Adrenal gland (tissue), 19 donors: ENCODE measurements at places on chromosomes 11 and 22.
A peak's percentile ranks its signal among the peaks of the same experiment; 100 is the strongest.

DNA sequence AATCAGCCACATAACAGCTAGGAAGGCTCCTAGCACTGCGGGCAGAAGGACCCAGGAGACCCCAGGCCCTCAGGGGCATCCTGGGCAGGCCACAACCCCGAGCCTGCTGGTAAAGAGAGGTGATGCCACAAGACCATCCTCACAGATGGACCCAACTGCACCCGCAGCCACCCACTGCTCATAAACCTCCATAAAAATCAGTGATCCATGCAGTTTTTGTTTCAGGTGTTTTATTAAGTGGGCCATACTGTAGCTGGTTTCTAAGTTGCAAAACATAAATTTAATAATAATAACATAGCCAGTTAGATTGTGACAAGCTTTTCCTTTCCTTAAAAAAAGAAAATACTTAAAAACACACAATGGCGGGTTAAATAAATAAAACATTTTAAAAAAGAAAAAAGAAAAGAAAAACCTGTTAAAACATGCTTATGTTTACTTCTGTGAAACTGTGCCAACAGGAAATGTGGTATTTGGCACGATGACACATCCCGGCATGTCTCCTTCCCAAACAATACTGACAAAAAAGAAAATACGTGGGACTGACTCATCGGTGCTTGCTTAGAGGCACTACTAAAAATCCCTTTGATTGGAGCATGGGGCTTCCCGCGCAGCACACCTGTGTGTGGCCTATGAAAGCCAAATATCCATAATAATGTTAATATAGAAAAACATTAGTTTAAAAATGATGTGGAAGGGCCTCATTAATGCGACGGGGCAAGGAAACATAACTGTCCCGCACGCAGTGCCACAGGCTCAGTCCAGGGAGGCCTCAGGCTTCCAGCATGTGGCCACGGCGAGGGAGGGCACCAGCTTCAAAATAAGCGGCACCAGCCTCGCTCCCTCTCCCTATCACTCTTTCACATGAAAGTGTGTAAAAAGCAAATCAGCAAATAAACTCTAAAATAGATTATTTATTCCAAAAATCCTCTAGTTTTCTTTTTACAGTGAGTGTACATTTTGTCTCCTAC, 47.5 kb upstream of the SCUBE2 start:
- peak overlapping the region; percentile 79 for H3K27ac ChIP-seq
- no peak overlapping the region for H3K4me3 ChIP-seq
- DNase-seq: peak; percentile 60

DNA sequence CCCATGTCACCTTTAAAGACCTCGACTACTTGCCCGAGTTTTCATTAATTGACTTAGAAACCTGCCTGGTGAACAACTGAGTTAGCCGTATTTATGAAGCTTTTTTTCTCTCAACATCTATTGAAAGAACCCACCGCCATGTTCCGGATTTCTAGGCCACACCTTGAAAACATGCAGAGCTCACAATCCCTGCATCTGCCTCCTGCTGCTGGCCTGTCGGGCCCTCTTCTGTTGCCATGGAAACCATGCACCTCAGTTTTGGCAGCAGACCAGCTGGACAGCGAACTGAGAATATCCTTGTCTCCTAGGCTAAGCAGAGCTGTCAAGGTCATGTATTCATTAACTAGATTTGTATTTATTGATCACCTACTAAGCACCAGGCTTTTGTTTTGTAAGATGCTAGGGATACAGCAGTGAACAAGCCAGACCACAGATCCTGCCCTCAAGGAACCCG, 4.3 kb upstream of the PATZ1 start:
- no peak overlapping the region for H3K4me3 ChIP-seq
- DNase-seq: peak; percentile 64

- no peaks in the 10 kb centered on the region for H3K27me3 ChIP-seq
- H3K27ac ChIP-seq: no peak overlapping the region
- no peaks in the 10 kb centered on the region for H3K4me1 ChIP-seq
- H3K4me3 ChIP-seq: no peak overlapping the region
Observed at GRCh38 chr11:23679041-23679440, 817.8 kb upstream of the LUZP2 start.

GRCh38 chr11:118790357-118791110, 430 bp downstream of the DDX6 start:
- H3K4me1 ChIP-seq: peaks cover 24% of the 10 kb centered on the region
- H3K27me3 ChIP-seq: no peaks in the 10 kb centered on the region
- H3K36me3 ChIP-seq: peaks cover 4% of the 10 kb centered on the region
- peak overlapping the region; percentile 88 for H3K4me3 ChIP-seq
- H3K27ac ChIP-seq: peak overlapping the region; percentile 100

- DNase-seq: no peak
- H3K27ac ChIP-seq: no peak overlapping the region
- H3K4me3 ChIP-seq: no peak overlapping the region
- no peaks in the 10 kb centered on the region for H3K27me3 ChIP-seq
- H3K4me1 ChIP-seq: no peaks in the 10 kb centered on the region
- no peaks in the 10 kb centered on the region for H3K36me3 ChIP-seq
Observed at GRCh38 chr11:39678996-39679395, 1780.5 kb downstream of the LRRC4C start.

DNA sequence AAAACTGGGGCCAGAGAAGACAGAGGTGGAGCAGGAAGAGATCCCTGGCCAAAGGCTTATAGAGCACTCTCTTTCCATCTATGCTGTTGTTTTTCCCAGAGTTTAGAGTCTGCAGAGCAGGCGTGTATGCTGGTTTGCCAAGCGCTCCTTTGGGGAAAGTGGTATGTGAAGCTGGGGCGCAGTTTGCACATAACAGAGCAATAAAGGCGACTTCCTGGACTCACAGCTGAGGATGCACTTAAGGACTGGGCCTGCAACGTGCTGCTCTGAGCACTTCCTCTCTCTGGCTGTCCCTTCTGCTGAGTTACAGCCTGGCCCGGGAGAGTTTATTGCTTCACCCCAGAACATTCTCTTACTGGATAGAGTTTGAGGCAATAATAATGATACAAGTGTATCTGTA, 41.7 kb downstream of the THAP12 start:
- peaks cover 4% of the 10 kb centered on the region for H3K4me1 ChIP-seq
- no peaks in the 10 kb centered on the region for H3K27me3 ChIP-seq
- peak overlapping the region; percentile 25 for H3K27ac ChIP-seq
- H3K36me3 ChIP-seq: no peaks in the 10 kb centered on the region
- H3K4me3 ChIP-seq: no peak overlapping the region

DNA sequence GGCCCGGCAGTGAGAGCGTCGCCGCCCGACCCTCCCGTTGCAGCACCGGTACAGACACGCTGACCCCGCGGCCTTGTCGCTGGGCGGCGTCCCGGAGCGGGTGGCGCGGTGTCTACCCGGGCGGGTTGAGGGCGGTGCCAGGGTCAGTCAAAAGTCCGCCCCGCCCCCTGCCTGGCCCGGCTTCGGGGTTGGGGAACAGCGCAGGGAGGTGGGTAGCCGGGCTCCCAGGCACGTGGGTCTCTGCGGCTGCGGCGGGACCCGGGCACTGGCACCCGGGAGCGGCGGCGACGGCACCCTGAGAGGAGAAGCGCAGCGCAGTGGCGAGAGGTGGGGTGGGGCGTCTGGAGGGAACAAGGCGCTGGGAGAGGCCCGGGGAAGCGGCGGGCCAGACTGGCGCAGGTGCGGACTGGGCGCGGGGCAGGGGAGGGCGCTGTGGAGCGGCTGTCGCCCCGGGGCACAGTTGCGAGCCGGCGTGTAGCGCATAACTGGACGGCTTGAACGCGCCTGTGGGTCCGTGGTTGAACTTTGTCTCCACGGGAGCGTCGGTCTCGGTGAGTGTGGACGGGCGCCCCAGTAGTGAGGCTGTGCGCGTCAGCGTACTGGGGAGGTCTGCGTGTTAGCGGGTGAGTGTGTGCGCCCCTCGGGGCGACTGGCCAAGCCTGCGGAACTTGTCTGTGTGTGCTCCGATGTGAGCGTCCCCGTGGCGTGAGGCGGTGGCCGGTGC, at the start of gene P2RY2:
Gene P2RY2, plus strand, starts transcription at position 176 of the 724 bp plus-strand sequence. CDS start 15,879 bp downstream, outside the sequence.
- H3K27ac ChIP-seq: peak within 1 kb of the TSS; percentile 72
- peaks cover 12% of the 10 kb centered on the region for H3K4me1 ChIP-seq
- peak; percentile 91 for DNase-seq
- H3K4me3 ChIP-seq: peak within 1 kb of the TSS; percentile 38
- H3K36me3 ChIP-seq: no peaks in the 10 kb centered on the region

- H3K36me3 ChIP-seq: no peaks in the 10 kb centered on the region
- H3K4me3 ChIP-seq: no peak overlapping the region
- H3K4me1 ChIP-seq: peaks cover 13% of the 10 kb centered on the region
- H3K27ac ChIP-seq: no peak overlapping the region
- no peaks in the 10 kb centered on the region for H3K27me3 ChIP-seq
Observed at GRCh38 chr11:69922015-69922595, 102.9 kb upstream of the FGF3 start.

DNA sequence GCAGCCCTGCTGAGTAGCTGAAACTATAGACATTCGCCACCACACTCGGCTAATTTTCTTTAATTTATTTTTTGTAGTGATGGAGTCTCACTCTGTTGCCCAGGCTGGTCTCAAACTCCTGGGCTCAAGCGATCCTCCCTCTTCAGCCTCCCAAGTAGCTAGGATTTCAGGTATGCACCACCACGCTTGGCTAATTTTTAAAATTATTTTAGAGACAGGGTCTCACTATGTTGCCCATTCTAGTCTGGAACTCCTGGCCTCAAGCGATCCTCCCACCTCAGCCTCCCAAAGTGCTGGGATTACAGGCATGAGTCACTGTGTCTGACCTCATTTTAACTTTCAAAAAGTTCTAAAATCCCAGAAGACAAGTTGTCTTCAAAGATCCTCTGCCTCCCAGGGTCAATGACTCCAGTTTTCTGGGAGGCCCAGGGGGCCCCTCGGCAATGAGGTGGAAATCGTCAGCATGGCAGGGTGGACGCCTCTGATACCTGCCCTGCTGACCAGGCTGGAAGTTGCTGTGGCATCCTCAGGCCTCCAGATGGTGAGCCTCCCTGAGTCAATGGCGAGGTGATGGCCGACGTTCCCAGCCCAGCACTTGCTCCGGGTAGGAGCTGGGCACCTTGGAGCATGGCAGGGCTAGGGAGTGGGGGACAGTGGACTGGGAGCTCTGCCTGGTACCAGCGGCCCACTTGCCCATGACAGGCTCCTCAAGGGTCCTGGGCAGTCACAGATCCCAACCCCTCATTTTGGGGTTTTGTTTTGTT, 31.1 kb downstream of the RPL3 start:
- DNase-seq: no peak
- no peaks in the 10 kb centered on the region for H3K27me3 ChIP-seq
- no peaks in the 10 kb centered on the region for H3K36me3 ChIP-seq
- H3K27ac ChIP-seq: no peak overlapping the region
- H3K4me3 ChIP-seq: no peak overlapping the region
- H3K4me1 ChIP-seq: peaks cover 18% of the 10 kb centered on the region
